ENCODE measurements at places on chromosomes 4 and X. TPM values are rescaled to one million over a fixed set of nuclear protein-coding genes. Genes with fewer than 3 reads are reported as not detected.

Gene FAM47A
- total RNA-seq, result not detected

Gene TMEM192
- 26.6 TPM for total RNA-seq

Gene STATH
- total RNA-seq, result not detected

Gene NOCT
- 16.5 TPM for total RNA-seq

Gene SNCA
- total RNA-seq, result 34.8 TPM

Gene TMEM156
- 7.0 TPM for total RNA-seq

Data from MCF 10A (cell line).